Astrocyte (in vitro differentiated cells and primary cell): ENCODE measurements at places on chromosomes 1 and 21. TPM values are rescaled to one million over a fixed set of nuclear protein-coding genes. Genes with fewer than 3 reads are reported as not detected.
A peak's percentile ranks its signal among the peaks of the same experiment; 100 is the strongest.

DNA sequence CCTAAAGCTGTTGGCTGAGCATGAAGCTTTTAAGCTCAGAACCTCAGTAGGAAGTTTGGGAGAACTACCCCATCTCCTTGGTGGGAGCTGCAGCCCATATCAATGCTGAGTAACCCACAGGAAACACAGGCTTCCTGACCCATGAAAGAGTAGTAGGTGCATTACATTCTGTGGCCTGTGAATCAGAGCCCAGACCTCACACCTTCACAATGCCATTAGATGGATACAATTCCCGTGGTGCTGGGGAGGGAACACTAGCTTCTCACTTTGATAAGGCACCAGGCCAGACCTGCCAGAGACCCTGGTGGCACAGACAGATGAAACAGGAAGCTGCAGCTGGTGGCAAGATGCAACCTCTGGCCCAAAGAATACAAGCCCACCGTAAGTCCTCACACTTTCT lies 308.8 kb downstream of the NPHP4 start:
- no peaks in the 10 kb centered on the region for H3K27me3 ChIP-seq
- H3K27ac ChIP-seq = no peak overlapping the region
- no peaks in the 10 kb centered on the region for H3K4me1 ChIP-seq
- H3K36me3 ChIP-seq = no peaks in the 10 kb centered on the region
- no peak for DNase-seq

DNA sequence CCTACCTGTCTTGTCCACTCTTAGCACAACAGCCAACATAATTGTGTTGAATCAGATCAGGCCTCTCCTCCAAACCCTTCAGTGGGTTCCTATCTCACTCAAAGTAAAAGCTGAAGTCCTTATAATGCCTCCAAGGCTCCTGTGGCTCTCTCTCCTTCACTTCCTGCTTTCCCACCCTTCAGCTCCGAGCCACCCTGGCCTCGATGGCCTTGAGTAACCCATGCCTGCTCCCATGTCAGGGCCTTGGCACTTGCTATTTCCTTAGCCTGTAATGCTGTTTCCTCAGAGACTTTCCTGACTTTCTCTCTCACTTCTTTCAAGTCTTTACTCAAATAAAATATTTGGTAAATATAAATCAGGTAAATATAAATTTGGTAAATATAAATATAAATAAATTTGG lies 8.1 kb upstream of the PLEKHM2 start:
- DNase-seq = no peak
- H3K27me3 ChIP-seq = no peaks in the 10 kb centered on the region
- no peak overlapping the region for H3K4me3 ChIP-seq
- H3K27ac ChIP-seq = no peak overlapping the region
- peaks cover 14% of the 10 kb centered on the region for H3K4me1 ChIP-seq

The LYSMD1 gene
- 9.5 and 9.9 TPM in 2 replicates for total RNA-seq

The SYCP1 gene
- total RNA-seq = not detected in 2 replicates

The B3GALT2 gene
- total RNA-seq = 0.39 and 0.60 TPM in 2 replicates

DNA sequence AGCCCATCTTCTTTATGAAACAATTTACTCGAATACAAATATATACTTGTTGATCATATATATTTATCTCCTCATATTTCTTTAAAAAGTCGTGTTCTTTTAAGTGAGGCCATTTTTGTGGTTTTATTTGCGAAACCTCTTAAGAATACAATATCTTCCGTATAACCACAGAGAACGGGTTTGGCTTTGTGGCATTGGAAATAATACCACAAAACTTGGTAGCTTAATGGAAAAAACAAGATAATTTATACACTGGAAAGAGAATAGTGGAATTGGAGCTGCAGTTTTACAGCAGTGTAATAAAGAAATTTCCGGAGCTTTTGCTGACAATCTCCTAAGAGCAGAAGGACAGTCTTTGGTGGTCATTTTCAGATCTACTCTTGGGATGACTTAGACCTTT lies 29.4 kb downstream of the PTGFR start:
- no peaks in the 10 kb centered on the region for H3K36me3 ChIP-seq
- DNase-seq = peak; percentile 48
- H3K27ac ChIP-seq = no peak overlapping the region
- no peak overlapping the region for H3K4me3 ChIP-seq

The CD52 gene
- 1.9 TPM in 1 of 2 replicates, not detected in the other for total RNA-seq

GRCh38 chr1:3054474-3054873 lies 14.5 kb upstream of the PRDM16 start:
- peaks cover 3% of the 10 kb centered on the region for H3K27me3 ChIP-seq
- no peak overlapping the region for H3K4me3 ChIP-seq
- no peak overlapping the region for H3K27ac ChIP-seq
- H3K36me3 ChIP-seq = no peaks in the 10 kb centered on the region
- no peak for DNase-seq
- no peaks in the 10 kb centered on the region for H3K4me1 ChIP-seq

The CHRNB2 gene
- total RNA-seq = 0.20 and 0.24 TPM in 2 replicates

- no peaks in the 10 kb centered on the region for H3K27me3 ChIP-seq
- H3K27ac ChIP-seq = peak overlapping the region; percentile 58
- DNase-seq = peak; percentile 77
- H3K4me3 ChIP-seq = no peak overlapping the region
- peaks cover 29% of the 10 kb centered on the region for H3K4me1 ChIP-seq
Observed at GRCh38 chr1:172279939-172280636, 140.4 kb upstream of the C1orf105 start.

The ADAMTS5 gene
- total RNA-seq = 8.6 and 14.1 TPM in 2 replicates

GRCh38 chr1:938711-939489 lies 15.2 kb downstream of the SAMD11 start:
- H3K27ac ChIP-seq = no peak overlapping the region
- no peak for DNase-seq
- no peaks in the 10 kb centered on the region for H3K36me3 ChIP-seq
- H3K27me3 ChIP-seq = peaks cover 9% of the 10 kb centered on the region
- no peak overlapping the region for H3K4me3 ChIP-seq

GRCh38 chr1:99756598-99756997 lies 9.8 kb downstream of the FRRS1 start:
- peak; percentile 80 for DNase-seq
- no peak overlapping the region for H3K27ac ChIP-seq
- no peaks in the 10 kb centered on the region for H3K4me1 ChIP-seq
- H3K36me3 ChIP-seq = no peaks in the 10 kb centered on the region
- no peaks in the 10 kb centered on the region for H3K27me3 ChIP-seq

DNA sequence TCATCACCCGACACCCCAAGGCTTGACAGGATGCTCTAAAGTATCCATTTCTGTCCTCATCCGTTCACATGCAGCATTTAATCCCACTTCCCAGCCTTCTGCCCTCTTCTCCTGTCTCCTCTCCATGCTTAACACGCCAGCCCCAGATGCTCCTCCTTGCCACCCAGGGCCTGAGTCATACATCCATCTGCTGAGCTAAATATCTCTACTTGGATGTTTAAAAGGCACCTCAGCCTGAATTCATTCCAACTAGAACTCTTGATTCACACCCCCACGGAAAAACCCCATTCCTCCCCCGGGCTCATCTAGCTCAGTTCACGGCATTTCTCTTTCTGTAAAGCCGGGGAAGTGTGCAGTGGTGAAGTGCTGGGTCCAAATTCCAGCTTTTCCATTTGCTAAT lies 27.7 kb downstream of the TEX35 start:
- no peaks in the 10 kb centered on the region for H3K27me3 ChIP-seq
- no peak overlapping the region for H3K4me3 ChIP-seq
- no peak overlapping the region for H3K27ac ChIP-seq
- DNase-seq = peak; percentile 73
- no peaks in the 10 kb centered on the region for H3K36me3 ChIP-seq

DNA sequence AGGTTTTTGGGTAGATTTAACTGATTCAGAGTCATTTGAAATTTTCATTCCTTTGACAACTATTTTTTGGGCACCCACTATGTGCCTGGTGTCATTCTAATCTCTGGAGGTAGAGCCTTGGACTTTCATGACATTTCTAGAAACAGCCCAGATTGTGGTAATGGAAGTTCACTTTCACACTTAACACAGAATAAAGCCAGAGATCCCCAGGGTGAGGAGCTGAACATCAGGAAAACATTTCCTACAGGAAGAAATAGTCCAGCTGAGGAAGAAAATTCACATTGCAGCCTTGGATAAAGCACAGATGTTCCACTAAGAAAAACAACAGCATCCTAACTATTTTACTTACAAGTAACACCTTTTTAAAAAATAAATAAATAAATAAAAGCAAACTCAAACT lies 102.4 kb upstream of the KRTAP19-8 start:
- no peaks in the 10 kb centered on the region for H3K4me1 ChIP-seq
- no peak overlapping the region for H3K27ac ChIP-seq
- no peaks in the 10 kb centered on the region for H3K27me3 ChIP-seq
- no peaks in the 10 kb centered on the region for H3K36me3 ChIP-seq
- no peak for DNase-seq

DNA sequence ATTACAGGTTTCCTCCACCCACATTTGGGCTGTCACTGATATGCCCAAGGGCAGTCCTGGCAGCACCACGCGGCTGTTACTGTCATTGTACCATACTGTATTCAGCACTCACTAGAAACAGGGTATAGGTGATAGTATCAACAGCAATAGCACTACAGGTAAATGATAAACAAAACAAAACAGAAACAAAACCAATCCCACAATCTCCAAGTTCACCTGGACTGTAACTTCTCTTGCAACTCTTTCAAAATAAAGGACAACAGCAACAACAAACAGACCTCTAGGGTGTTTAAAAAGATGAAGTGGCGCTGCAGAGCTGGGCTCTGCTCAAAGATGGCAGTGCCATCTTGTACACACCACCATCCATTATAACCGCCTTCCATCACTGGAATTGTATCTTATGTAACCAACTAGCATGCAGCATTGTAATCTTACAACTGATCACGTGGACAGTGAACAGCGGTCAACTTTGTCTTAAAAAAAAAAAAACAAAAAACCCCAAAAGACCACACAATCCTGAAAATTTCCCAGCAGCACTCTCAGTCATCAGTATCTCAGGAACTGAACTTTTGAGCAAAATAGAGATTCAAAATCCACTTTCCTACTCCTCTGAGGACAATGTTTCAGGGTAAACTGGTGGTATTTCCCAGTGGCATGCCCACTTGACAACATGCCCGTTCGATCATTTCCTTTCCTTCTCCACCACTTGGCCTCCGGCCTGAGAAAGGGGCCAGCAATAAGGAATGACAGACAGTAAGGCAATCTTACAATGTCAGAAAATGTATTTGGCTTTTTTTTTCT lies 3.8 kb downstream of the IRF2BP2 start:
- DNase-seq = no peak
- peaks cover 37% of the 10 kb centered on the region for H3K36me3 ChIP-seq
- H3K27me3 ChIP-seq = no peaks in the 10 kb centered on the region
- H3K4me1 ChIP-seq = peaks cover 29% of the 10 kb centered on the region
- H3K4me3 ChIP-seq = peak overlapping the region; percentile 88

The PCBP3 gene
- 1.8 and 2.5 TPM in 2 replicates for total RNA-seq

DNA sequence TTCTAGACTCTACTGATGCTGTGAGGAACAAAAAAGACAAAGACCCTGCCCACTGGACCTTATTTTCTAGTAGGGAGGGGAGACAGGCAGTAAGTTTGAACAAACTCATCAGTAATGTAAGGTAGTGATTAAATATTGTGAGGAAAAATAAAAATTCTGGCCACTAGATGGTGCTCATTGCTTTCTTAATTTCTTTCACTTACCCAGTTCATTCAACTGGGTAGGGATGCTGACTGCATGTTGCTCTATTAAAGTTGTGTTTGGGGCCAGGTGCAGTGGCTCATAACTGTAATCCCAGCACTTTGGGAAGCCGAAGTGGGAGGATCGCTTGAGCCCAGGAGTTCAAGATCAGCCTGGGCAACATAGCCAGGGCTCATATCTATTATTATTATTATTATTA lies 6.3 kb upstream of the KYAT3 start:
- H3K4me3 ChIP-seq = no peak overlapping the region
- H3K36me3 ChIP-seq = no peaks in the 10 kb centered on the region
- H3K4me1 ChIP-seq = no peaks in the 10 kb centered on the region
- no peak overlapping the region for H3K27ac ChIP-seq
- H3K27me3 ChIP-seq = no peaks in the 10 kb centered on the region

The SMIM1 gene
- 6.4 and 6.6 TPM in 2 replicates for total RNA-seq

DNA sequence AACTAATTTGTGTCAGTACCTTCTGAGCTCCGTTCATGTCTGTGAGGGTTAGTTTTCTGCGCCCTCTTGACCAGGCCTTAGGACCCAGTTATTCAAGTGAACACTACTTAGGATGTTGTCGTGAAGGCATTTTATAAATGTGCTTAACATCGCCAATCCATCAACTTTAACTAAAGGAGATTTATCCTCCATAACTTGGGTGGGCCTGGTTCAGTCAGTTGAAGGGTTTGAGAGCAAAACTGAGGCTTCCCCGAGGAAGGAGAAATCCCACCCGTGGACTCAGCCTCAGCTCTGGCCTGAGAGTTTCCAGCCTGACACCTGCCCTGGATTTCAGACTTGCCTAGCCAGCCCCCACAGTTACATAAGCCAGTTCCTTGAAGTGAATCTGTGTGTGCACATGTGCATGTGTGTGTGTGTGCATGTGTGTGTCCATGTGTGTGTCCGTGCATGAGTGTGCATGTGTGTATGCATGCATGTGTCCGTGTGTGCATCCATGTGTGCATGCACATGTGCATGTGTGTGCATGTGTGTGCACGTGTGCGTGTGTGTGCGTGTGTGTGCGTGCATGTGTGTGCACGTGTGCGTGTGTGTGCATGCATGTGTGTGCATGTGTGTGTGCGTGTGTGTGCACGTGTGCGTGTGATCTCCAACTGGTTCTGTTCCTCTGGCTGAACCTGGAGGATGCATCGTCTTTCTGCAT lies 62.1 kb upstream of the PDE9A start:
- H3K36me3 ChIP-seq = no peaks in the 10 kb centered on the region
- H3K4me3 ChIP-seq = no peak overlapping the region
- no peaks in the 10 kb centered on the region for H3K4me1 ChIP-seq
- DNase-seq = no peak

GRCh38 chr1:27879374-27880082 lies 7.2 kb downstream of the THEMIS2 start:
- H3K36me3 ChIP-seq = no peaks in the 10 kb centered on the region
- no peaks in the 10 kb centered on the region for H3K27me3 ChIP-seq
- DNase-seq = no peak
- H3K4me1 ChIP-seq = no peaks in the 10 kb centered on the region
- H3K4me3 ChIP-seq = no peak overlapping the region

The NEK2 gene
- 1.4 and 1.6 TPM in 2 replicates for total RNA-seq

DNA sequence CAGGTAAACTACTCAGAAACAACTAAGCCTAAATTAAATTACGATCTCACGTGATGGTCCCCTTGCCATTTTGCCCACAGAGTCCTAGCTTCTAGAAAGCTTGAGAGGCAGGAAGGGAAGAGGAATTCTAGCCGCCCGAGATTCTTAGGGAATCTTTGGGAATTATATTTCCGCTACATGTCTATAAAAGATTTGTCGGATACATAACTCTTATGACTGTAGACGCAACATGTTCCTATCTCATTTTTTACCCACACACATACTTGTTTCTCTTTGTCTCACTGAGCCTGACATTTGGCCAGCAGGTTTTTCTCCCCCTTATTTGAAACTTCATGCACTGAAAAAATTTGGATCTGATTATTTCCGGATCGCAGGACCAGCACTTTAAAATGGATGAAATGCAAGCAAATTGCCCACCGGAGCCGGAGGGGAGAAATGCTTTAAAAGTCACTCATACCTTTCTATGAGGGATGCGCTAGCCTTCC lies 5.5 kb downstream of the GLIS1 start:
- peak overlapping the region; percentile 40 for H3K4me3 ChIP-seq
- H3K27ac ChIP-seq = peak overlapping the region; percentile 100
- H3K4me1 ChIP-seq = peaks cover 73% of the 10 kb centered on the region
- DNase-seq = peak; percentile 71
